ENCODE measurements at places on chromosomes 1 and 21.

DNA sequence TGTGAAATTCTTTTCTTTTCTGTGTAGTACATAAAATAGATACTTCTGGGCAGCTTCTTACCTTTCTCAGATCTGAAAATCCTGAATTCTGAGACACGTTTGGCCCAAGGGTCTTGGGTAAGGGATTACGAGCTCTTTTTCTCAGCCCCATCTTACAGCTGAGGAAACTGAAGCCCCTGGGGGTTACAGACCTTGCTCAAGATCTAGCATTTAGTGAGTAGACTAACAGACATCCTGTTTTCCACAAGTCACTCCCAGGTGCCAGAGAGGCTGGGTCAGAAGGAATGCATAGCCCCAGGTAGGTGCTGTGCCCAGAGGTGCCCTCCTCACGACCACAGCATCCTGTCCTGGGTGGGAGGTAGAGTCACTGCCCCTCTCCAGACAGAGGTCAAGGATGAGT, 13.2 kb upstream of the CREG1 start:
- DNase-seq, result peak; percentile 40

GRCh38 chr1:12495725-12496124, 122.3 kb downstream of the DHRS3 start:
- DNase-seq, result no peak

- peak; percentile 84 for DNase-seq
Measured at GRCh38 chr1:174982971-174983689, 16.6 kb upstream of the CACYBP start.

DNA sequence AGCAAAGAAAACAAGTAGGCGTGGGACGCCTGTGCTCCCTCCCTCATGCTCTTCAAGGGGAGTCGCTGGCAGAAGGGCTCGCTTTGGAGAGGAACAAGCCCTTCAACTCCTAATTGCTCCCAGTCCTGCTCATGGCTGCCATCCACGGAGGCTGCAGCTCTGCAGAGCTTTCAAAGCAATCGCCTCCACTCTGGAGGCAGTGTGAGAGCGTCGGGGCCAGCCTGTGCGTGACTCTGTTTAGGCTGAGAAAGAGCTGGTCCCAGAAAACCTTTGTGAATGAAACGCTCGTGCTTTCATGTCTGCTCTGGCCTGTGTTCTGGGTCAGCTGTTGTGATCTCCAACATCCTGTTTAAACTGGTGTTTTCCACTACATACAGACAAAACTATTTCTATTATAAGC, 23.9 kb upstream of the RUNX1 start:
- DNase-seq, result no peak

DNA sequence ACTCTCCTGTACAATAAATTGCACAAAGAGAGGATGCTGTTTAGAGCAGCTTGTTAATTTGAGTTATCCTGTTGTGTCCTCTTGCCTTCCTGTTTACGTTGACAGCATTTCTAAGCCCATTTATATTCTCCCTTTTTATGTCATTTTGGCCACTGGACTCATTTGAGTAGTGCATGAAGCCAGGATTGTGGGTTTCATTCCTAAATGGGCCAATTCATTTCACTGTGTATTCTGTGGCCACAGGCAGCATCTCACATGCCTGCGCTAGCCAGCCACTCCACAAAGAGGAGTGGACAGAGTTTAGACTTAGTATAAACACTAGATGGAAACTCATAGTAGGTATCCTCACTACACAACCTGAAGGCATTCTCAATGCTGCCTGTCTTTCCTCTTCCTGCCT, 73.4 kb downstream of the DTL start:
- DNase-seq, result no peak

DNA sequence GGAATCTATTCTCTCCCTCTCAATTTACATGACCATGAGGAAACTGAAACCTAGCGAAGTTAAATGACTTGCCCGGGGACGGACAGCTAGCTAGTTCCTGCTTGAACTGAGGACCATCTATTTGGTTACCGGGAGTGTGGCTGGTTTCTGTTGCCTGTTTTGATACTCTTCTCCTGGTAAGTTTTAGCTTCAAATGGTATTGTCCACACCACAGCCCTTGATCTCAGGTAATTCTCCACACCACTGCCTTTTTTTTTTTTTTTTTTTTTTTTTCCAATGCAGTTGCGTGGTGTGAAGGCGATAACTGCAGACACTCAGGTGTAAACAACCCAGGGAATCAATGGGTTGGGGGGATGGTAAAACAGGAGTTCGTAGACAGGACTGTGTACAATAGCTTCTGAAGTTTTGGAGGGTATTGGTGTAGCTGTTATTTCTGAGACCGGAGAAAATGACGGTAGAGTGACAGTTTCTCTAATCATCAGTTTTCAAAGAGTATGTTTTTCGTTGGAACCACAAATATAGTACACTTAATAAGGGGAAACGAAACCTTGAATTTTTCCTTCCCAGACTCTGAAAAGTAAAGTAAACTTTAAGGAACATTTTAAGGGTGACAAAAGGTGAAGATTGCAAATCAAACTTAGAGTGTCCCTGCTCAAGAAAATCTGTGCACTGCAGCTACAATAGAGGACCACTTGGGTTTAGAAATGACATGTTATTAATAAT, 125.3 kb upstream of the CACYBP start:
- DNase-seq, result peak; percentile 80

- DNase-seq, result no peak
Measured at GRCh38 chr1:79193211-79194079, 186.9 kb upstream of the ADGRL4 start.

DNA sequence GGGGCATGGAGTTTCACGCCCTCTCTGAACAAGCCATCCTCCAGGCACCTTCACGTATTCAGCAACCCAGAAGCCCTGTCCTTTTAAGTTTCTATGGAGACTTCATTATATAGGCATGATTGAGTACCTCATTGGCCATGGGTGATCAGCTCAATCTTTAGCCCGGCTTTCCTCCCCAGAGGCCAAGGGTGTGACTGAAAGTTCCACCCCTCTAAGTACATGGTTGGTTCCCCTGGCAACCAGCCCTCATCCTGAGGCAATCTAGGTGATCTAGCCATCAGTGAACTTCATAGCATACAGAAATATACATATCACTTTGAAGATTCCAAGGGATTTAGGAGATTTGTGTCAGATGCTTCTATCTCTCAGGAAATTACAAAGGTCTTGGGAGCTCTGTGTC, 21.3 kb upstream of the DHX9 start:
- no peak for DNase-seq

GRCh38 chr1:17646444-17647280, 107.2 kb downstream of the ARHGEF10L start:
- no peak for DNase-seq

GRCh38 chr1:37560401-37561132, 3.8 kb downstream of the DNALI1 start:
- no peak for DNase-seq

DNA sequence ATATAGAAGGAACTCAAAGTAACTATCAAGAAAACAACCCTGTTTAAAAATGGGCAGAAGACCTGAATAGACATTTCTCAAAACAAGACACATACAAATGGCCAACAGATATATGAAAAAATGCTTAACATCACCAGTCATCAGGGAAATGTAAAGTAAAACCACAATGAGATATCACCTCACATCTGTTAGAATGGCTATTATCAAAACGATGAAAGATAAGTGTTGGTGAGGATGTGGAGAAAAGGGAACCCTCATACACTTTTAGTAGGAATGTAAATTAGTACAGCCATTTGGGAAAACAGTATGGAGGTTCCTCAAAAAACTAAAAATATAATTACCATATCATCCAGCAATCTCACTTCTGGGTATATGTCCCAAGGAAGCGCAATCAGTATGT, 3.0 kb downstream of the CTSS start:
- DNase-seq, result no peak

DNA sequence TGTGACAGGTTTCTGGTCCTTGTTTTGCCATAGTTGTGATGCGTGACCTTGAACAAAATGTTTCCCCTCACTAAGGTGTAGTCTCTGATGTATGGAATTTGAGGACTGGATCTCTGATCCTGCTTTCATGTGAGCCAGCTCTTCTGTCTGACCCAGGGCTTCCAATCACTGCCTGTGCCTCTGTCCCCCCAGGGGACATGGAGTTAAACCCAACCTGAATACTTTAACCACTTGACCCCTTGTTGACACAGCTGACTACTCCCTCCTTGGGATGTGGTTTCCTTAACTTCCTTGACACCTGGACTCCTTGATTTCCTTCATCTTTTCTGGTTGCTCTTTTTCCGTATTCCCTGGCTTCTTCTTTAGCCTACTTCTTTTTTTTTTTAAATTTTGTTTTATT, 36.0 kb upstream of the SSBP3 start:
- DNase-seq, result no peak

- no peak for DNase-seq
Measured at GRCh38 chr1:164380893-164381292, 178.1 kb upstream of the PBX1 start.

GRCh38 chr1:1132042-1132950, 16.4 kb upstream of the C1orf159 start:
- DNase-seq, result no peak

GRCh38 chr21:42607102-42607501, 46.3 kb upstream of the PDE9A start:
- no peak for DNase-seq

- no peak for DNase-seq
Measured at GRCh38 chr1:183583466-183583865, 6.8 kb downstream of the NCF2 start.

- DNase-seq, result no peak
Measured at GRCh38 chr1:9798236-9799130, 25.3 kb downstream of the CLSTN1 start.

DNA sequence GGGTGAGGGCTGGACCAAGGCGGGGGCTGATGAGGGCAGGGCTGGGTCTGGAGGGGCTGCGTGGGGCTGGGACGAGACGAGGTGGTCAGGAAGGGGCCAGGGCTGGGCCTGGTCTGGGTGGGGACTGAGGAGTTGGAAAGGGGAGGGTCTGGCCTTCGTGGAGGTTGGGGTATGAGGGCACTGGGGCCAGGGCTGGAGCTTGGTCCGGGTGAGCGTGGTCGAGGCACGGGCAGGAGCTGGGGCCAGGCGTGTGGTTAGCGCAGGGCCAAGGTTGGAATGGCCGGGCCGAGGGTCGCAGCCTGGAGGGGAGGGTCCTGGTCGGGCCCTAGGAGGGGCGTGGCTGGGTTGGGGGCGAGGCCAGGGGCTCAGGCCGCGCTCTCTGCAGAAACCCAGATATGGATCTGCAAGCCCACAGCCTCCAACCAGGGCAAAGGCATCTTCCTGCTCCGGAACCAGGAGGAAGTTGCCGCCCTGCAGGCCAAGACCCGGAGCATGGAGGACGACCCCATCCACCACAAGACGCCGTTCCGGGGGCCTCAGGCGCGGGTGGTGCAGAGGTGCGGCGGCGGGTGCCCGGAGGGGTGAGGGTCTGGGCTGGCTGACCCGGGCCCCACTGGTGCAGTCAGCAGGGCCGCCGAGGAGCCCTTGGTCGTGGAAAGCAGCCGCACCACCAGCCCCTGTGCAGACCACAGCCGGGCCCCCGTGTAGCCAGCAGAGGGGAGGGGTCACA, 9.0 kb downstream of the TTLL10 start:
- DNase-seq, result no peak

- DNase-seq, result peak; percentile 79
Measured at GRCh38 chr1:6359216-6360116, 34.1 kb downstream of the ACOT7 start.

GRCh38 chr1:28577052-28577678, 14.9 kb upstream of the RAB42 start:
- peak; percentile 59 for DNase-seq

GRCh38 chr1:167249702-167250101, 29.0 kb downstream of the POU2F1 start:
- no peak for DNase-seq

GRCh38 chr1:63675420-63675931, 82.3 kb downstream of the PGM1 start:
- DNase-seq, result no peak

DNA sequence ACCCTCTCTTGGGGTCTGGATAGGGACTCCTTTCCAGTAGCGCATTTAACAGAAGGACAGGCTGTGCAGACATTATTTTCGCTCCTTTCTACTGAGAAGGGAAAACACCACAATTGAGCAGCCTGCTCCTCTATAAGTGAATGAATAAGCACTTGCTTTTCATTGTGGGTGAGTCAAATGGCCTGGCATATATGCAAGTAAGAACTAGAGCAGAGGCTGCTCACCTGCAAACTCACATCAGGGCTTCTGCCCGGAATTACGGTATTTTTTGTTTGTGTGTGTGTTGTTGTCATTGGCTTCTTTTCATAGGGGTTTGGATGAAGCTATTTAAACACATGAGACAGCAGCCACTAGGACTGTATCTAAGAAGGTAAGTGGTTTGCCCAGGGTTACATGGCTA, 200.1 kb upstream of the CAMK1G start:
- no peak for DNase-seq

DNA sequence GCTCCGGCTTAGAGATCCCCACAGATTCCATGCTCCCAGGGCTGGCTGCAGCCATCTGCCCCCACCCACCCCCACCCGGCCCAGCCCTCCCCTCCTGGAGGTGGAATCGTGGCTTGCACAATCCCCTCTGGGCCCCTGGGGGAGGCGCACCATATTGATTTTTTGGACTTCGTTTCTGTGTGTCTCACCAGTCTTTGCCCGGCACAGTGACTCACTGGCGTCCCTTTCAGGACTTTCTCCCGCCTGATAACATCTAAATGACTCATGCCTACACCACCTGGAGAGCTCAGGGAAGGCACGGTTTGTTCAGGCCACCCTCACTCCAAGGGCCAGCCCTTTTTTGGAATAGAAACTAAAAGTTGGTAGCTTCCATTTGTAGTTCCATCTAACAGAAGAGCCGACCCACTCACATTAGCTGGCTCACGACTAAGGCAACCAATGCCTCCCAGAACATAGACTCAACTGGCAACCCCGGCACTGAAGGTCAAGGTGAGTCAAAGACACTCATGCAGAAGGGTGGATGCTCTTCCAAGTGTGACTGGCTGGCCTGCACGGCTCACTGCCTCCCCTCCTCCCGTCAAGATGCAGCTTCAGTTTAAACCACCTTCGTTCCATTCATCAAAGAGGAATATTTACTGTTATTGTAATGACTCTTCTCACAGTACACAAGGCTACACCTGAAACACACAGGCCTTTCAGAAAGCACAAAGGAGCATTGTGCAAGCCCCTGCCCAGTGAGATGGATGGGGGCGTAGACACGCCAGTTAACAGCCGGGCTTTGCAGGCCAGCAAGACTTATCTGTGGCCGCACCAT, 18.1 kb upstream of the ETS2 start:
- no peak for DNase-seq

- no peak for DNase-seq
Measured at GRCh38 chr1:17304826-17305175, 3.2 kb upstream of the PADI4 start.

GRCh38 chr1:213914392-213914791, 73.4 kb upstream of the PROX1 start:
- DNase-seq, result no peak

GRCh38 chr1:217373761-217374701, 256.9 kb downstream of the GPATCH2 start:
- DNase-seq, result no peak

DNA sequence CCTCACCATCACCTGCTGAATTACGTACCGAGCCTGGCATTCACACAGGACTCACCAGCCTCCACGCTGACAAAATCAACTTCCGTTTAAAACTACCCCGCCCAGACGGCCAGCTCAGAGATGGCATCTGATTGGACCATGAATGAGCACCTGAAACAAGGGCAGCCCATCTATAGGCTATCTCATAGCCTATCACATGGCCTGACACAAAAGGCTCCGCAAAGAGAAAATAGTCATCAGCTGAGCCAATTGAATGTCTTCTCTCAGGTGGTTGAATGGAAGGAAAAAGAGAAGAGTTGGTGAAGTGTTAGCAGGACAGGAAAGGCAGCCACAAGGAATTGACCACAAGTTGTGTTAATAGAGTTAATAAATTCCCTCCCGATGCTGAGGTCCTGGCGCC, 50.6 kb upstream of the ZC3H12A start:
- DNase-seq, result peak; percentile 20
